Central memory CD4-positive, alpha-beta T cell (primary cell): ENCODE measurements at places on chromosomes 4 and X.

- DNase-seq = no peak
Observed at GRCh38 chr4:140645196-140645595, 76.4 kb upstream of the UCP1 start.

GRCh38 chrX:85988353-85988752 lies 59.0 kb downstream of the CHM start:
- no peak for DNase-seq

DNA sequence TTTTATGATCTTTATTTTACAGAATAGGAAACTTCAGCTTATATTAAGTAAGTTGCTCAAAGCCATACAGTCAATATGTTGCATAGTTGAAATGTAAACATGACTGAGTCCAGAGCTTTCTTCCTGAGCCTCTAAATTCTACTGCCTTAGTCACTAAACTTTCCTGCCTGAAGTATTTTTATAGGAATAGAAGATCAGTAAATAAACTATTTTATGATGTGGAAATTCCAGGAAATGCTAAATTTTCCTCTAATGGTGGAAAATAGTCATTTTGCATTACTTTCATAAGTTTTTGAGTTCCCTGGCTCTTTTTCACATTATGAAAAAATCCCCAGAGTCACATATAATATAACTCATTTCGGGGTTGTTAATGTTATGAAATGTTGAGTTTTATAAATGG lies 182.8 kb downstream of the BANK1 start:
- DNase-seq = no peak

GRCh38 chrX:101931136-101931487 lies 715 bp downstream of the ZMAT1 start:
- DNase-seq = no peak

DNA sequence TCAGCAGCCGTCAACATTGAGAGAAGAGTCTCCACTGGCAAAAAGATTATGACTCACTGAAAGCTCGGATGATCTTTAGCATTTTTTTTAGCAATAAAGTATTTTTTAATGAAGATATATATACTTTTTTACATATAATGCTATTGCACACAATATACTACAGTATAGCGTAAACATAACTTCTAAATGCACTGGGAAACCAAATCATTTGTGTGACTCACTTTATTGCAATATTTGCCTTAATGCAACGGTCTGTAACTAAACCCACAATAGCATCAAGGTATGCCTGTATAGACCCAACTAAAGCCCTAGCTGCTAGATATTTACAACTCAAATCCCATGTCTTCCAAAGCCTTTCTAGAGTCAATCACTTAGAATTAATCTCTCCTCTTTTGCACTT lies 52.3 kb upstream of the EDNRA start:
- DNase-seq = no peak

GRCh38 chrX:104435249-104435648 lies 130.8 kb upstream of the IL1RAPL2 start:
- DNase-seq = no peak

DNA sequence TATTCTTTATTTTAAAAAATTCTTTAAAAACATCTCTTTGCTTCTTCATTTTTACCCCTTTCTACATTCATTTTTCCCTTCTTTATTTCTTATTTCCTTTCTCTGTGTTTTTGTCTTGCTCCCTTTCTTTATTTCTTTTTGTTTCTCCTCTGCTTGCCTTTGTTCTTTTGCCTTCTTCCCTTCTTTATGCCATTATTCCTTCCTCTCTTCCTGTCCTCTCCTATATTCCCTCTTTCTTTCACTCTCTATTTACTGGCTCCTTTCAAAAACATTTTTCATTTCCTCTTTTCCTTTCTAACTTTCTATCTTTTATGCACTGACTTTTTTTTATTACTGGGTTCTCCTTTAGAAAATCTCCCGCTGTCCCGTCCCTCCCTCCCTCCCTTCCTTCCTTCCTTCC lies 102.2 kb downstream of the RBMX2 start:
- DNase-seq = no peak

- DNase-seq = no peak
Observed at GRCh38 chrX:45761920-45762319, 561.2 kb upstream of the DIPK2B start.

DNA sequence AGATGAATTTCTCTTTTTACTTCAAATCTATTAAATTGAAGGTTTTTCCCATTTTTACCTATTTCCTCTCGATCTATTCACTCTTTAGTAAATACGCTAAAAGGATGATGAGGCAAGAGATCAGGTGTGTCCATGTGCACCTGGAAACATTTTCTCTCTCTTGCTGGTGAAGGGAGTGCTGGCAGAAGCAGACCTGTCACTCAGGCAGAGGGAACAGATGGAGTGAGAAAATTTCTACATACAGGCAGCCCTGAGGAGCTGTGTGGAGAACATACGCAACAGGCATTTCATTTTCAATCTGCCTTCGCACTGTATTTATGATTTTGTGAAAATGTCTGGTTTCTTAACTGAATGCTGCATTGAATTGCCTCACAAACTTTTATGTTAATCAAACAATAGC lies 249.5 kb downstream of the GPM6A start:
- DNase-seq = no peak

- no peak for DNase-seq
Observed at GRCh38 chr4:150546286-150546685, 35.7 kb upstream of the MAB21L2 start.

DNA sequence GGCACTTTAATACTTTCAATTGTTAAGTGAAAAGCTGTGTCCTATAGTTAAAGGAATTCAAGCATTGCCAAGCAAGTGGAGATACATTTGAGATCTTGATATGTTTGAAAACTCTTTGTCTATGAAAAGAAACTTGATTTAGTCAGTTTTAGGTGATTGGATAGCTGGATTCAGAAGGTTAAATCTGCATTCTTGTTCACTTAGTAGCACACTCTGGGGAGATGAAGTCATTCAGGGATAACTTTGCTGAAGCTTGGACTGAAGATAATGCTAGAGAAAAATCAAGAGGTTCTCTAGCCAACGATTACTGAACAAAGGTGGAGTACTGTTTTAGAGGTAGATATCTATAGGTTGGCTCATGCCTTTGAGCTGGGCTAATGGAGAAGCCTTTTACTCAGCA lies 90.6 kb downstream of the DCAF8L2 start:
- DNase-seq = no peak

- DNase-seq = no peak
Observed at GRCh38 chr4:57412259-57413054, 302.3 kb upstream of the IGFBP7 start.

DNA sequence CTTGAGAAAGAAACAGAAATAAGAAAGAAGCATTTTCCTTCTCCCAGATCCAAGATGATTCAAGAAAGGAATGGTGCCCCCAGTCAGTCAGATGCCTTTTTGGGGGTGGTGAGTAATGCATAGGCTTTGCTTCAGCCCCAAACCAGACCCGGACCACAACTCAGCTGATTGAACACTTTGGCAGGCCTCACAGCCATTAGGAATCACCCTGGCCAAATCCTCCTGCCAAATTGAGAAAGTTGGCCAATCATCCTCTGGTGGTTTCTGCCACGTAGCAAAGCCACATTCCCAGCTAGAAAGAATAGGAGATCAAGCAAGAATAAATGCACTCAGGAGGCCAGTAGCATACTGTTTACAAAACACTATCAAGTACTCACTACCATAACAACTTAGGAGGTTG lies 33.7 kb downstream of the FRMD7 start:
- DNase-seq = no peak

GRCh38 chr4:24923550-24923949 lies 10.7 kb upstream of the CCDC149 start:
- DNase-seq = no peak
